Stimulated activated CD8-positive, alpha-beta memory T cell treated with anti-CD3 and anti-CD28 coated beads, Interleukin-2, amount 100 ng/mL, for 1 hour (primary cell): ENCODE measurements at places on chromosomes 13 and 19.

DNA sequence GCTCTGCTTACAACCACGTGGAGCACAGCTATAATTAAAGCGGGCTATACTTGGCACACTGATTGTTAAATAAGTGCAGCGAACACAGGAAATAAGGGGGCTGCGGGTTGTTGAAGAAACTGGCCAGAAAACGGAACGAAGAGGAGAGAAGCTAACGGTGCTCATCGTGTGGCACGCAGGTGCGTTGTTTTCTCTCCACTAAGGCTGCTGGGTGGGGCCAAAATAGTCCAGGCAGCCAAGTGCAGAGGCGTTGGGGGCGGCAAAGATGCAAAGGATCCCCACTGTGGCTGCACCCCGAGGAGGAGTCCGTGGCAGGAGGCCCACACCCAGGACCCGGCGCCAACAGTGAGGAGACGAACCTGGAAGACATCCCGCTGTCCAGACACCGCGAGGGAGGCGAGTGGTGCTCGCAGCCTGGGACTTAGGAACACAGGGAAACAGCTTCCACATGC lies 8.1 kb upstream of the ARL11 start:
- no peak for DNase-seq

GRCh38 chr19:46111376-46111775 lies 13.1 kb downstream of the IGFL3 start:
- no peak for DNase-seq

GRCh38 chr19:50167314-50167721 lies 4.2 kb upstream of the IZUMO2 start:
- no peak for DNase-seq

GRCh38 chr13:30047154-30047874 lies 196.9 kb upstream of the UBL3 start:
- no peak for DNase-seq

- no peak for DNase-seq
Measured at GRCh38 chr13:97316390-97316789, 94.3 kb downstream of the MBNL2 start.

GRCh38 chr19:12856653-12857052 lies 18.3 kb downstream of the MAST1 start:
- no peak for DNase-seq

DNA sequence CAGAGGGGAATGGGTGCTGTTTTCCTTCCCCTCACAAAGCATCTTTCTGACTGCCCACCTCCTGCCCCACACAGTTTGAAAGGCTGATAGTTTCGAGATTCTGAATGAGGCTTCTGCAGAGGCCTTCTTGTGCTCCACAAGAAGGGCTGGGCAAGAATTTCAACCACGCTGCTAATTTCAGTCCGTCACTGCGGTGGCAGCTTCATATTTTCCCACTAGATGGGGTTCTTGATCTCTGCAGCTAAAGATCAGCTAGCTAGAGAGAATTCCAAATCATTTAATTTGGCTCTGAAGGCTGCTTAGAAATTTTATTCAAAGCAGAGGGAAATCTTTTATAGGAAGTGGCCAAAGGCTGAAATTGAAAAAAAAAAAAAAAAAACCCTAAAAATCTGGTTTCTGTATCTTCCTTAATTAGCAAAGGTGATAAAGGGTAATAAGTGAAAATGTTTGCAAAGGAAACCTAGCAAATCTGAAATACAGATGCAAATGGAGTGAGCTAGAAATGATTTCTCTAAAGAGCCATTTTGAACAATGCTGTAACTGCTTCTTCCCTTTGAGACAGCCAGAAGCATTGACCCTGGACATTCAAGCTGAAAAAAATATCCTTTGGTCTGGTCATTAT lies 38.0 kb upstream of the C13orf42 start:
- no peak for DNase-seq
